ENCODE measurements at places on chromosomes 6 and 20.

DNA sequence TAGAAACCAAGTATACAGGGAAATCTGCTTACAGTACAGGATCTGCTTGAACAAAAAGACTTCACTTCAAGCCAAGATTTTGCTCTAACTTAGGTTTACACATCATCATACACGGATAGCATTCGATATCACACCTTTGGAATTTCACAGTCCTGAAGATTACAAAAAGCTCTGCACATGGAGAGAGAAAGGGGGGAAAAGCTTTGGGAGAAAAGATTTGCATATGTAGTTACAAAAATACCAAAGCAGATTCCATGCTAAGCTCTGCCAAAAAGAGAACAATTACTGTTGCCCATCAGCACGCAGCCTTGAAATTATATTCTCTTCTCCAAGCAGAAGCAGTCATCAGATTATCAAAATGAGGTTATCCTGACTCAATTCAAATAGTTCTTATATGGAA is 62.0 kb downstream of the HIVEP2 start:
- DNase-seq = no peak

- no peak for DNase-seq
These were observed 86.6 kb downstream of the CD40 start for GRCh38 chr20:46204594-46205186.

DNA sequence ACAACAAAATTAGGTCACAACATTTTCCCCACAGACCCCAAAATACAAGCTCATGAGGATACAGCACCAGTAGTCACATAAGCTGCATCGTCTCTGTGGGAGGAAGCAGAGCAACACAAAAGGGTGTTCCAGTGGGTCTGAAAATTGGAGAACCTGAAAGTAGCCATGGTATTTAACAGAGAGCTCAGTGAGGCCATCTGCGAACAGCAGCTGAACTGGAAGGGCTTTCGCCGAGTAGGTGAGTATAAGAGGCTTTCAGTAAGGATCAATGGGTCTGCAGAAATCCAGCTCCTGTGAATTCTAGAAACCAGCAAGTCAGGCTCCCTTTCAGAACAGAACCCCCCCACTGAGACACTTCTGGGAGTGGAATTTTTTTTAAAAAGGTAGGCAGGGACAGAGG is 120.0 kb upstream of the RREB1 start:
- DNase-seq = peak; percentile 88

DNA sequence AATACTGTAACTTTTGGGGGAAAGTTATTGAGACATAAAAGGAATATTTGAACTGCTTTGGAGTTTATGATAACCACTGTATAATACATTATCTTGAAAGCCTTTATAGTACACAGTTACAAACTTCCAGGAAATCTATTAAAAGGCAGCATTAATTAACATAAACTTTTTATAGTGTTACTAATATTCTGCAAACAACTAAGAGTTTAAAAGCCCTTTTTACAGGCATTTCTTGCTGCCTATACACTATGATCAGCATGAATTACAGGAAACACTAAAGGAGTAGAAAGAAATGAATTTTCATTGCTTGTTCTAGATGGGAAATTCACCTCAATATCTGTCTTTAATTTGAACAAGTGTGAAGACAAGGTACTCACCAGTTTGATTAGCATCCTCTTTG is 252.3 kb upstream of the ZFP64 start:
- DNase-seq = no peak

GRCh38 chr6:12051861-12052368 is 39.8 kb downstream of the HIVEP1 start:
- DNase-seq = no peak

- no peak for DNase-seq
These were observed 99.3 kb downstream of the MTHFD1L start for GRCh38 chr6:150964765-150965164.

- DNase-seq = no peak
These were observed 236.6 kb upstream of the BMP2 start for GRCh38 chr20:6530779-6531315.

- no peak for DNase-seq
These were observed 9.6 kb upstream of the KCNQ2 start for GRCh38 chr20:63482021-63482587.

GRCh38 chr6:7566617-7567173 is 23.3 kb upstream of the SNRNP48 start:
- no peak for DNase-seq

- no peak for DNase-seq
These were observed 295.3 kb upstream of the FOXQ1 start for GRCh38 chr6:1016329-1017302.

DNA sequence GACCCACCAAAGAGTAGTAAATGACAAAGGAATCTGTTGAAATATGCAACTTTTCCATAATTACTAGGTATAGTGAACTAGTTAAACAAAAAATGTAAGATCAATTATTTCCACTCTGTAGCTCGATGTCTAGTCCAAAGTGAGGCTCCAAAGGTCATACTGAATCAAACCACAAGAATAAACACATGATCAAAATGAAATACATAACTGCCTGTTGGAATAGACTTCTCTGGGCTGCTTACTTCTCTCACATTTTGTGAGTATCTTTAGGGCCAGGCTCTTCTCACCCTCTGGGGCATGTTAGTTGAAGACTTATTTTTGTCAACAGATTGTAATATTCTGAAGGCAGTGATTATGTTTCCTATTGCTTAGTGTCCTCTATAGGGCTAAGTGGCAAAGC is 103.7 kb upstream of the TMEM170B start:
- no peak for DNase-seq

- DNase-seq = no peak
These were observed 792.6 kb downstream of the PHF3 start for GRCh38 chr6:64428186-64428585.

DNA sequence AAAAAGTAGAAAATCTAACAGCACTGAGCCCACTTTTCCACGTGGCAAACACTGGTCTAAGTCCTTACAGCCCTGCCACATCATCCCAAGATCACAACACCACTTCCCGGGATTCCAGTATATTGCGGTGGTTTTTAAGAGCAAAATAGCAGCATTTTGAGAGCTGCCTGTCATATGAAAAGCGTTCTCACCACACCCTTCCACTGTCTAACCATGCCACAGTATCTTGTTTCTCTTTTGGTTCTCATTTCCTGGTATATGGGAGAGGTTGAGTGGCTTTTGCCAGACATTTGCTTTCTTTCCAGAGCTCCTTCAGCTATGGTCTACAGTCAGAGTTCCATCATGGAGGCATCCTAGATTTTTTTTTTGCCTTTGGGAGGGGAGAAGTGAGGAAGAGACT is 243.0 kb downstream of the TSHZ2 start:
- DNase-seq = no peak

DNA sequence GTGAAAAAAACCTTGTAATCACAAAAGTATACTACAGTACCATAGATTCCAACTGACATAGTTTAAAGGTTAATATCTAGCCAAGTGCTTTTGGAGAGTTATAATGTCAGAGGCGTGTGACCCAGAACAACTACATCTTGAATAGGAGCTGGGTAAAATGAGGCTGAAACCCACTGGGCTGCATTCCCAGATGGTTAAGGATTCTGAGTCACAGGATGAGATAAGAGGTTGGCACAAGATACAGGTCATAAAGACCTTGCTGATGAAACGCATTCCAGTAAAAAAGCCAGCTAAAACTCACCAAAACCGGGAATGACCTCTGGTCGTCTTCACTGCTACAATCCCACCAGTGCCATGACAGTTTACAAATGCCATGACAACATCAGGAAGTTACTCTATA is 22.4 kb upstream of the KIAA0408 start:
- no peak for DNase-seq

DNA sequence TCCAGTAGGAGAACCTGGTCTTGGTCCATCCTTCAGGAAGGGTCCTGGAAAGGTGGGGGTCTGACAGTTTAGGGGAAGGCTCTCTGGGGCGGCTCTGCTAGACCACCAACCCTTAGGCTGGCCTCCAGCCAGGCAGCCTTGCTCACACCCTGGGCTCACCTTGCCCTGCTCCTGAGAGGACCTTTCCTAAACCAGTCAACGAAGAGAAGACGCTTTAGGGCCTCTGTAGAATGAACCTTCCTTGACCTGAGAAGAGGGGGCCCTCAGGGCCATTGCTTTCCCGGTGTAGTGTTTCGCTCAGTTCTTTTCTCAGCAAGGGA is 1.1 kb downstream of the CDC25B start:
- DNase-seq = no peak

GRCh38 chr20:2874456-2874855 is 1.2 kb downstream of the PTPRA start:
- DNase-seq = no peak

- DNase-seq = peak; percentile 9
These were observed 438.4 kb upstream of the ADGRB3 start for GRCh38 chr6:68196645-68197044.

DNA sequence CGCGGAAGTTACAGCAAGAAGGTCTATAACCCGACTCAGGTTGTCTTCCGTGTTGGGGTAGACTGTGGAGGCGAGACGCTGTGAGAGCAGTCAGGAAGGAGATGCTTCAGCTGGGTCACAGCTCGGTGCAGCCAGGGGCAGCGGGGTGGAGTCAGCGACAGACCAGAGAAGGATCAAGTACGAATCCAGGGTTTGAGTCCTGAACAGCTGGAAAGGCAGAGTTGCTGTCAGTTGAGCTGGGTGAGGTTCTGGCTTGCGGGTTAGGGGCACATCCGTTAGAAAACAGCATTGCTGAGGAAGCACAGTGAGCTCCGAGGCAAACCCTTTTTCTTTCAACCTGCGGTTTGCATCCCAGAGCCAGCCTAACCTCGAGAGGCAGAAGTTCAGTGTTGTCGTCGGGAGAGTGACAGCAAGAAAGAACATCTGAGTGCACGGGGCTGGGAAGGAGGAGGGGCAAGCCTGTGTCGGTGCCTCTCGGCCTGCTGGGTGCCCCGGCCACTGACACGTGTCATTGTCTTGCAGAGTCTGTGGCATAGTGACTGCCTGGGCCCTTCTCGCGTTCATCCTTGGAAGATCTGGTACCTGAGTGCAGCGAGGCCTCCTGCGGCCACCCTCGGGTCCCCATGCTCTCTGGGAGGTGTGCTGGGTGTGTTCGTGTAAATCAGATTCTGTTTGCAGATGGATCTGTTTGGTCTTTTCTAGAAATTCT is 20.0 kb downstream of the PNLDC1 start:
- DNase-seq = peak; percentile 19

DNA sequence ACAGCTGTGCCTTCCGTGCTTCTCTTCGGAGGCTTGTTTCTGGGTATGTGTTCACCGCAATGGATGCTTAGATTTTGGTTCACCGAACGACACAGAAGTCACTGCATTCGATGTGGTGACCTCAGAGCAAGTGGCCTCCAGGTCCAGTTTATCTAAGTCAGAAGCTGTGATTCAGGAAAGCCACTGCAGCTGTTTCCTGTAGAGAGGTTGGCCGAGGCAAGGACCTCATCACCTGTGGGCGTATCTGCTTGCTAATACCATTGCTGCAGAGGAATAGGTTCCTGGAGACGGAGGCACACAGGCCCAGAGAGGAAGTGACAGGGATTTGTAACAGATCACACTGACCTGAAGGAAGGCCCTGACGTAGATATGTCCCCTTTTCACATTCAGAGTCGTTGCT is 82.7 kb downstream of the FARS2 start:
- DNase-seq = no peak

- DNase-seq = no peak
These were observed 63.0 kb upstream of the NCOA3 start for GRCh38 chr20:47438464-47439381.

GRCh38 chr6:231779-232178 is 60.5 kb upstream of the DUSP22 start:
- DNase-seq = no peak

- no peak for DNase-seq
These were observed 24.8 kb downstream of the COL20A1 start for GRCh38 chr20:63317601-63318291.

DNA sequence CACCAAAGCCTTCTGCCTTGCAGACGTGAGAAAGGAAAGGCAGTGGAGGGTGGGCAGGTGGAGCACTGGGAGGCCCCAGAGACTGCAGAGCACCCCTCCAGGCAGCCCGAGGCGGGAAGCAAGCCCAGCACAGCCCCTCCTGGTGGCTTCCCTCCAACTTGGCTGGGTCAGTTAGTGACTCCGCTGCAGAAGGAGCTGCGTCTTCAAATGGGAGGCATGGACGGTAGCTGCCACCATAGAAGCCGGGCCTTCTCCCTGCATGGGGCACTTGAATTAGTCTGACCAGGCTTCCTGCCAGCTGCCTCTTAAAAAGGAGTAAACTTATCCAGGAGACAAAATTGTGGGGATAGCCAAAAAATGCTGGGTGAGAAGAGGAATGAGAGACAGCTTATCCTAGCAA is 88.0 kb upstream of the RPS6KA2 start:
- DNase-seq = no peak

GRCh38 chr20:15333170-15333569 is 995.8 kb upstream of the FLRT3 start:
- no peak for DNase-seq

DNA sequence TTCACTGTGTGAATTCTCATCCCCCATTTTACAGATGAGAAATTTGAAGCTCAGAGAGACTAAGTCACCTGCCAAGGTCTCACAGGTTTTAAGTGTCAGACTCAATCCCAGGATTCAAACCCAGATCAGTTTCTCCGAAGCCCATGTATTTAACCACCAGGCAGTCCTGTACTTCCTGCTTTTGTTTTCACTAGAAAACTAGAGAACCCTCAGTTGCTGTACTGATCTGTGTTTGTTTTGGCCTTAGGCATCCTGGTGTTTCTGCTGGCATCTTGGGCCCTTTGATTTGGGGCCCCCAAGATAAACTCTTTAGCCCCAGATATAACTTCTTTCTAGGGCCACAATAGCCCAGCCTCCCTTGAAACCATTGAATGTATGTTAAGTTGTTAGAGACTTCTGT is 36.5 kb downstream of the PPP1R16B start:
- DNase-seq = no peak

GRCh38 chr20:41408156-41408794 is 41.7 kb upstream of the EMILIN3 start:
- no peak for DNase-seq

DNA sequence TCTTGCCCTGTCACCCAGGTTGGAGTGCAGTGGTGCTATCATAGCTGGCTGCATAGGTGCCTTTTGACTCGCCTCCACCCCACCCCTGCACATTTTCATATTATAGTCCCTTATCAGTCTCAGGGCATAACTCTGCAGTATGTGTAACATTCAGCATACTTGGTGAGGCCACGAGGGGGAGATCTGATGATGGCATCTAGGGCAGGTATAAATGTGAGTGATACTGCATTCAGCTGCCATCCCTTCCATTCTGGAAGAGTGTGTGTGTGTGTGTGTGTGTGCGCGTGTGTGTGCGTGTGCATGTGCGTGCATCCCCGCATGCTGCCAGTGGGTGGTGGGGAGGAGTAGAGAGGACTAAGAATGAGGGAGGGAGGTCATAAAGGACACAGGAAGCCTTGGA is 81.4 kb downstream of the JARID2 start:
- peak; percentile 62 for DNase-seq

GRCh38 chr6:138028893-138029292 is 78.3 kb downstream of the PERP start:
- no peak for DNase-seq

GRCh38 chr6:158284007-158284875 is 28.0 kb upstream of the TULP4 start:
- peak; percentile 15 for DNase-seq

GRCh38 chr6:132952031-132952867 is 137.9 kb downstream of the RPS12 start:
- no peak for DNase-seq
